Activated naive CD8-positive, alpha-beta T cell treated with anti-CD3 and anti-CD28 coated beads for 36 hours (primary cell): ENCODE measurements at places on chromosomes 4 and X. TPM values are rescaled to one million over a fixed set of nuclear protein-coding genes. Genes with fewer than 3 reads are reported as not detected.

The ZNF732 gene
- total RNA-seq = 0.10 TPM

The GAGE12H gene
- total RNA-seq = not detected

The FAM156A gene
- 22.7 TPM for total RNA-seq

The GAGE2A gene
- total RNA-seq = not detected

The KLHL2 gene
- total RNA-seq = 28.0 TPM

The RHOXF1 gene
- total RNA-seq = not detected

DNA sequence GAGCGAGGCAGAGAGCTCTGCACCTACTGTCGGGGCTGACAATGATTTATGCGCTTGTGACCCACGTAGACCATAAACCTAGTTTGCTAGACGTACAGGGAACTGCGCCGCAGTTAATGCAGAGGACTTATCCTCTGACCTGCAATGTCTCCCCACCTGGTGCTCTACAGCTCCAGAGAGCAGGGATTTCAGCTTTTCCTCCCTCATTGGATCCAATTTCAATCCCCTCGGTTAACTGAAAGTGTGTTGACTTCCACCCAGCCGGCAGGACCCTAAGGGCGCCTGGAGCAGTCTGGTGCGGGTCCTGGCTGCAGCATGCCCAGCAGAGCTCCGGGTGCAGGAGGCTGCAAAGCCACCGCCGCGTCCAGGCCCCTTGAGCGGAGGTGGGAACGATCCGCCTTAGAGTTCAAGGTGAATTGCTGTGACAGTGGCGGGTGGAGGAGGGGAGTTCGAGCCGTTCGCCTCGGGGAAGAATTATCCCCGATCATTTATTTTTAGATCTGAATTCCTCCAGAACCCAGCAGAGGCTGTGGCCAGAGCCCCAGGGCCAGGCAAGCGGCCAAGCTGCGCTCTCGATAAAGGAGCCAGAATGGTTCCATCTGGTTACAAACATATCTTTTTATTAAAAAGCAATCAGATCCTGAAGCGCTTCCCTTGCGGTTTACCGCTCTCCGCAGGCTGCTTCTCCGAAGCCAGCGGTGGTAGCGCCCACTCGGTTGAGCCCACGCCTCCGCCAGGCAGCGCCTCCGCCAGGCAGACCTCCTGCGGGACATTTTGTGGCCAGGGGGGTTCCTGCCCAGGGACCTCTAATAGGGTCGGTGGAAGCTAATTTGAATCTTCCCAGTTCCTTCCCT lies 66.0 kb downstream of the FBXO8 start:
- peaks cover 41% of the 10 kb centered on the region for H3K4me1 ChIP-seq
- H3K36me3 ChIP-seq = no peaks in the 10 kb centered on the region
- peaks cover 86% of the 10 kb centered on the region for H3K27me3 ChIP-seq
- H3K27ac ChIP-seq = no peak overlapping the region
- no peak for DNase-seq

DNA sequence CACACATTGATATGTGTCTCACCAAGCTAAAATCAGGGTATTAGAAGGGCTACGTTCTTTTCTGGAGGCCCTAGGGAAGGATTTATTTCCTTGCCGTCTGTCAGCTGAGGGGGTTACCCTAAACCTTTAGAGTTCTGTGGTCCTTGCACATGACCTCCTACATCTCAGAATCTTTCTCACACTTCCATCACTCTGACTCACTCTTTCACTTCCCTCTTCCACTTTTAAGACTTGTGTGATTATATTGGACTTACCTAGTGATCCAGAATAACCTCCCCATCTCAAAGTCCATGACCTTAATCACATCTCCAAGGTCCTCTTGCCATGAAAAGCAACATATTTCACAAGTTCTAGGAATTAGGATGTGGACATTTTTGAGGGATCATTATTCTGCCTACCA lies 53.6 kb upstream of the FUNDC1 start:
- no peaks in the 10 kb centered on the region for H3K4me1 ChIP-seq
- no peak overlapping the region for H3K4me3 ChIP-seq
- H3K27ac ChIP-seq = no peak overlapping the region

DNA sequence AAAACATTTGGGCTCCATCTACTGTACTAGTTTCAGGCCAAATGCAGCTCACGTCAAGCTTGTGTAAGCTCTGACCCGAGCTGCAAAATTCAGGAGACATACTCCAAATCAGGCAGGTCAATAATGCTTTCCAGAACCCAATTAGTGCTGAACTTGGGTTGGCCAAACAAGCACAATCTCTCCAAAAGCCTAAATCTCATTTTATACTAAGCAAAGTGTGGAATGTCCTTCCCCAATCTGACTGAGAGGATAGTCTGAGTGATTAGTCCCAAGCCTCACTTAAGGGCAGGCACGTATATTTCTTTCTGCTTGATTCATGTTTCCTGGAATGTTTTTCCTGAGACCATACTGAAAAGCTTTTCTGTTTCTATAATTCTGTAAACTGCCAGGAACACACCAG lies 79.9 kb downstream of the NKX6-1 start:
- no peak for DNase-seq
- no peak overlapping the region for H3K27ac ChIP-seq
- H3K27me3 ChIP-seq = peaks cover 15% of the 10 kb centered on the region

DNA sequence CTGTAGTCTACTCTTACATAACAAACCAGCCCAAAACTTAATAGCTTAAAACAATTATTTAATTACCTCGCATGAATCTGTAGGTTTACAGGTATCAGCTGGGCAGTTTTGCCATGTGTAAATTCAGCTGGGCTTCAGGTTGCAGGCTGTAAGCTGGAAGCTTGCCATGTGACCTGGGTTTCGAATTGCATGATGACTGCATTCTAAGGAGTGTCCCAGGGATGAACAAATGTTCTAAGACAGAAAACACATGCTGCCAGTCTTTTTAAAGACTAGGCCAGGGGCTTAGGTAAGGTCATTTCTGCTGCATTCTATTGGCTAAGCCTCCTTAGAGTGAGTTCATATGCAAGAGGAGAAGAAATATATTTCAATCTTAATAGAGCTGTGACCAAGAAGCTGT lies 44.8 kb downstream of the GRIA2 start:
- H3K27ac ChIP-seq = no peak overlapping the region
- H3K4me3 ChIP-seq = no peak overlapping the region
- no peak for DNase-seq
- H3K4me1 ChIP-seq = no peaks in the 10 kb centered on the region

DNA sequence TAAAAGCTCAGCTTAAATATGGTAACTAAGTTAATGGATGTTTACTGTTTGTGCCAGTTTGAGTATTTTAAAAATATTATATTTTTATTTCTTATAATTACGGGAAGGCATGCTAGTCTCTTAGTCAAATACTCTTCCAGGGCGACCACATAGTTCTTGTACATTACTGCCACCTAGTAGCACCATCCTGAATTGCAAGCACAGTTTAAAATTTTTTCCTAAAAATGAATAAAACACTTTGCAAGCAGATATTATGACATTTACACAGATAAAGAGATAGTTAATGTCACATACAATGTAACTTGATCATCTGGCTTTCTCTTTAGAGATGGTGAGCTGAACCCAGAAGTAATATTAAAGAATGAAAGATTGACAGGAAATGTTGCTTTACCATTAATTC lies 11.5 kb downstream of the NDP start:
- H3K27ac ChIP-seq = no peak overlapping the region
- H3K27me3 ChIP-seq = no peaks in the 10 kb centered on the region
- peaks cover 3% of the 10 kb centered on the region for H3K4me1 ChIP-seq
- H3K4me3 ChIP-seq = no peak overlapping the region

DNA sequence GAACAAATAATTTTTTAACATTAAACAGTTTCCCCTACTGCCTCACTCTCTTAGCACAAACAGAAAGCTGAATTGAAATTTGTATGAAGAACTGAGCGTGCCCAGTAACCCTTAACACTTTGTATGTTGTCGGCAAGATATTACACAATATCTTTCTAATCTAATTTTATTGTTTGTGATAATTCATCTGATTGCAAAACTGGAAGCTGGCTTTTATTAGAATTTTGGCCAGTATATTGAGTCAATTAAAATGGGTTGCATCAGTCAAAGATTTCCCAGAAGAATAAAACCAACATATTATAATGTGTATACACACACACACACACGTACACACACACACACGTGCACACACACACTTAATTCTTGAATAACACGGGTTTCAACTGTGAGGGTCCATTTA lies 2332.1 kb downstream of the PCDH7 start:
- no peaks in the 10 kb centered on the region for H3K27me3 ChIP-seq
- DNase-seq = no peak
- H3K27ac ChIP-seq = no peak overlapping the region

DNA sequence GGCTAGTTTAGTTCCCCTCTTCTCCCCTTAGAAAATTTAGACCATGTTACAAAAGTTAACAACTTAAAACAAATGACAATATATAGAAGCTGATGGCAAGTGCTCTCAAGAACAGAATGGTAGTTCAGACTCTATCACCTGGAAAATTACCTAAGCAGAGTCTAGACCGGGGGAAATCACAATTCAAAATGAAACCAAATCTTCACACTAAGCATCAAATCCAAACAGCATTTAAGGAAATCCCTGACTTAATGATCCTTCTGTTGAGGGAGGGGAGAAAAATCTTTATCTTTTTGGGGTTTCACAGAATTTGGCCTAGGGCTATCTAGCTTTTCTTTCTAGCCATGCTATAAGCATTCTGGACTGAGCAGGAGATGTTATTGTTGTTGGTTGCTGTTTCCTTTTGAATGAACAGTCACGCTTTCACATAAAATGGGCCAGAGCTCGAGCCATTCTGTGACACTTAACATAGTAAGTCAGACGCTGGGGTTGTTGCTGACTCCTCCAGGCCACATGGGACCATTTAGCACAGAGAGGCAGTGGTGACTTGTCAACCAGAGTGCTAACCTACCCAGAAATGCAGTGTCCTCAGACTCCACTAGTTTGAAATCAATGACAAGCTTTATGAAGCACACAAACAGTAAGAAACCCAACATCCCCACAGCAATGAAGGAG lies 16.0 kb upstream of the LSM6 start:
- no peak overlapping the region for H3K4me3 ChIP-seq
- no peak overlapping the region for H3K27ac ChIP-seq
- peaks cover 11% of the 10 kb centered on the region for H3K36me3 ChIP-seq
- peaks cover 29% of the 10 kb centered on the region for H3K27me3 ChIP-seq
- peaks cover 4% of the 10 kb centered on the region for H3K4me1 ChIP-seq

DNA sequence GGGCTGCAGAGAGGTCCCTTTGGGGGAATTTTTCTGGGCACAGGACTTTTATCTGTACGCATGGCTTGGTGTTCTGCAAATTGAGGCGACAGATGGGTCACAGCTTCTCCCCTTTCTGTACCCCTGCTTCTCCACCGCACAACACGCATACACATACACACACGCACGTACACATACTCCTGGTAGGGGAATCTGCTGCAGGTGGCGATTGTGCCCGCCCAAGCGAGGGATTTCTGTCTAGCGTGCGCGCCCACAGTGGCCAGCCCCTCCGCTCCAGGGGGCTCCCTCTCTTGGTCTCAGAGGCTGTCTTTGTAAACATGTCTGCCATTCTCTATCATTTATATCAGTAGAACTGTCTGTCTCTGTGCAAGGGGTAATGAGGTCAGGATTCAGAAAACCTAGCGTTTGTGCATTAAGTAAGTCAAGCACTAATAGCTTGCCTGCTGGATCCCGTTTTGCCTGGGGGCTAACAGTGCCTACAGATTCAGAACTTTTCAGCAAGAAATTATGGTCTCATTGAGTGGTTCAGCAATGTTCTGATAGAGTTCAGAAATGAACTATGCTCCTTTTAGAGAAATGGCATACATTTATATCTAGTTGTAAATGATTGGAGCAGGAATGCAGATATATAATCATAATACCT lies 2.2 kb downstream of the GRID2 start:
- peaks cover 6% of the 10 kb centered on the region for H3K4me1 ChIP-seq
- no peak overlapping the region for H3K27ac ChIP-seq
- H3K27me3 ChIP-seq = peaks cover 58% of the 10 kb centered on the region
- peaks cover 2% of the 10 kb centered on the region for H3K36me3 ChIP-seq

DNA sequence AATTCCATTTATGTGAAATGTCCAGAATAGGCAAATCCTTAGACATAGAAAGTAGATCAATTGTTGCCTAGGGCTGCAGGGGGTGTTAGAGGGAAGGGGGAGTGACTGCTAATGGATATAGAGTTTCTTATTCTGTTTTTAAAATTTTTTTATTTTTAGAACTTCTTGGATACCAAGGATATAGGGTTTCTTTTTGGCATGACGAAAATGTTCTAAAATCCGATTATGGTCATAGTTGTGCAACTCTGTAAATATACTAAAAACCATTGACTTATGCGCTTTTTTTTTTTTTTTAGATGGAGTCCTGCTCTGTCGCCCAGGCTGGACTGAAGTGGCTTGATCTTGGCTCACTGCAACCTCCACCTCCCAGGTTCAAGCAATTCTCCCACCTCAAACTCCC lies 125.2 kb upstream of the USP9X start:
- no peak for DNase-seq
- peaks cover 4% of the 10 kb centered on the region for H3K4me1 ChIP-seq
- H3K27ac ChIP-seq = no peak overlapping the region

GRCh38 chrX:41153448-41153847 lies 68.2 kb downstream of the USP9X start:
- DNase-seq = no peak
- no peak overlapping the region for H3K4me3 ChIP-seq
- peaks cover 2% of the 10 kb centered on the region for H3K4me1 ChIP-seq

DNA sequence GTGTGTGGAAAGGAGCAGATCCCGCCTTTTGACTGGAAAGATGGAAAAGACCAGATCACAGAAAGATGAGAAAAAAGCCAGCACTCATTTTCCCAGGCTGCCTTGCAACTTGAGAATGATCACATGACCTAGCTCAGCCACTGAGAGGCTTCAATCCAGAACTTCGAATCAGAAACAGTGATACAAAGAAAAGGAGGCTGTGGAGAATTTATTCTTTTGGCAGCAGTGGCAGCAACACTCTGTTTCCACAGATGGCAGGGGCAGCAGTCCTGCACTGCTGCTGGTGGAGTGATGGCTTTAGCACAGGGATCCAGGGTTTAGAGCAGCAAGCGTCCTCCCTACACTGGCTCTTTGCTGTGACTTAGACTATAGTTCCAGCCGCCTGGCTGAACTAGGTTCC lies 77.8 kb upstream of the SH3RF1 start:
- no peaks in the 10 kb centered on the region for H3K36me3 ChIP-seq
- DNase-seq = no peak
- no peak overlapping the region for H3K27ac ChIP-seq
- no peaks in the 10 kb centered on the region for H3K4me1 ChIP-seq
- no peak overlapping the region for H3K4me3 ChIP-seq

DNA sequence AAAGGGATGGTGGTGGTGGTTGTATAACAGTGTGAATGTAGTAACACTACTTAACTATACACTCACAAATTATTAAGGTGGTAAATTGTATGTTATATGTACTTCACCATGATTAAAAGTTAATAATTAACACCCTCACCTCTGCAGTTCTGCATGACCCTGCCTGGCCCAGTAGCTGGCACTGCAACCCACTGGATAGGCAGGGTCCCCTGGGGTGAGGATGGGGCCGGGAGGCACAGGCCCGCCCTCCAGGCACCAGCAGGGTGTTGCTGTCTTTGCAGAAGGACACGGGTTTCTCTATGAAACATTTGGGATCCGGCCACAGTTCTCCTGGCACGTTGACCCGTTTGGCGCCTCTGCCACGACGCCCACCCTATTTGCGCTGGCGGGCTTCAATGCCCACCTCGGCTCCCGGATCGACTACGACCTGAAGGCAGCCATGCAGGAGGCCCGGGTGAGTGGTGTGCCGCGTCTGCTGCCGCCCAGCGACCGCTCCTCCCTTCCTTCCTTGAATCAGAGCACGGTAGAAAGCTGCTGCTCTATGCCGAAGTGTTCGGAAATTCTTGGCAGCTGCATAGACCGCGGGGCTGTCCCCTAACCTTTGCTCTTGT lies 11.8 kb downstream of the MAN2B2 start:
- H3K27me3 ChIP-seq = no peaks in the 10 kb centered on the region
- H3K4me1 ChIP-seq = no peaks in the 10 kb centered on the region
- DNase-seq = no peak

GRCh38 chrX:93985344-93986307 lies 311.6 kb downstream of the FAM133A start:
- H3K4me1 ChIP-seq = no peaks in the 10 kb centered on the region
- H3K4me3 ChIP-seq = no peak overlapping the region
- H3K36me3 ChIP-seq = no peaks in the 10 kb centered on the region
- H3K27me3 ChIP-seq = no peaks in the 10 kb centered on the region
- H3K27ac ChIP-seq = no peak overlapping the region
